ENCODE measurements at places on chromosomes 16 and 17.
A peak's percentile ranks its signal among the peaks of the same experiment; 100 is the strongest.

DNA sequence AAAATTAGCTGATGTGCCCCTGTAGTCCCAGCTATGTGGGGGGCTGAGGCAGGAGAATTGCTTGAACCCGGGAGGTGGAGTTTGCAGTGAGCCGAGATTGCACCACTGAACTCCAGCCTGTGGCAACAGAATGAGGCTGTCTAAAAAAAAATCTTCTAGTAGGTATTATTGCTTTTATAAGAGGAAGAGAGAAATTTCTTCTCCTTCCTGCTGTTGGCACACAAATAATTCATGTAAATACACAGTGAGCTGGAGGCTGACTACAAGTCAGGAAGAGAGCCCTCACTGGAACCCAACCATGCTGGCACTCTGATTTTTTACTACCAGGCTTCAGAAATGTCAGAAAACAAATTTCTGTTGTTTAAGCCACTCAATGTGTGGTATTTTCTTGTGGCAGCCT lies 6.7 kb downstream of the PRDM7 start:
- no peak for DNase-seq

- peak; percentile 42 for DNase-seq
Observed at GRCh38 chr16:68737046-68737729, at the start of gene CDH1. CDH1 (plus strand) TSS chr16:68737292; CDS start chr16:68737416, 124 bp downstream.

DNA sequence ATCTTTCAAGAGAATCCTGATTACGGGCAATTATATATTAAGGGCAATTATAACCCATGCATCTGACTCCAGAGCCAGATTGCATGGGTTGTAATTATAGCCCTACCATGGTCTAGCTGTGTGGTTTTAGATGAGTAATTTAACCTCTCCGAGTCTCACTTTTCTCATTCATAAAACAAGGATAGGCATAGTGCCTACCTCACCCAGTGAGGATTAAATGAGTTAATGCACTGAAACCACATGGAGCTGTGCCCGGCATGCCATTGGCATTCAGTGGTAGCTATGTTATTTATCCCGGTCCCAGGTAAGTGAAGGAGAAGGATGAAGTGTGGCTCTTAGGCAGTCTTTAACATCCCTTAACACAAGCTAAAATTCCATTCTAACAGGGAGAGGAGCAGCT lies 6.3 kb downstream of the SNX20 start:
- no peak for DNase-seq

GRCh38 chr17:75277664-75278071 lies 6.6 kb upstream of the MIF4GD start:
- DNase-seq = no peak

- no peak for DNase-seq
Observed at GRCh38 chr17:46805771-46806170, 12.7 kb downstream of the WNT3 start.

GRCh38 chr16:30780549-30780948 lies 6.5 kb downstream of the ZNF629 start:
- DNase-seq = no peak

- no peak for DNase-seq
Observed at GRCh38 chr16:12295395-12295794, 318.9 kb downstream of the SNX29 start.

DNA sequence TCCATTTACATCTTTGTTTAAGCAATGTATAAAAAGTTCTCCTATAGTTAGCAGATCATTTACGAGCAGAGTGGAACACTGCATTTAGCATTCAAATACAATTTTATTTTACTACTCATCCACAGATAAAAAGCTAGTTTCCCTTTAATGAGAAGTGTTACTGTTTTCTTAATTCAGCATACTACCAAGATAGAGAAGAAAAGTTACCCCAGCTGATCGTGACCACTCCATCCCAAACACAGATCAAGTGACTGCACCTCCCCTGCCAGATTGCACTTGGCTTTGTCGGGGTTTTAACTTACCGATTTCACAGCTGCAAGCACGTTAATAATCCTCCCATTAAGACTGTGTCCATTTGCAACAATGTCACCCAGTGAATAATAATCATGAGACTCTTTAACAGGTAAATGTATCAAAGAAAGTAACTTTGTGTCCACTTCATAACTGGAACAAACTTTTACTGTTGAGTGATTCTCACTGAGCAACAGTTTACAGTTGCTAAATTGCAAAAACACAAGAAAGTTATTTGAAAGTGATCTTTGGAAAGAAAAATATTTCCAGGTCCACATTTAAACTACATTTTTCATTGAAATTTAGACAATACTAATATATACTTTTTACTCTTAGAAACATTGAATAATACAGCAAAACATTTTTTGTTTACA lies 14.4 kb downstream of the MEIOB start:
- DNase-seq = no peak

GRCh38 chr17:42849451-42850181 lies 1.4 kb upstream of the AOC3 start:
- no peak for DNase-seq

GRCh38 chr17:58401287-58401686 lies 16.0 kb downstream of the RNF43 start:
- DNase-seq = no peak

DNA sequence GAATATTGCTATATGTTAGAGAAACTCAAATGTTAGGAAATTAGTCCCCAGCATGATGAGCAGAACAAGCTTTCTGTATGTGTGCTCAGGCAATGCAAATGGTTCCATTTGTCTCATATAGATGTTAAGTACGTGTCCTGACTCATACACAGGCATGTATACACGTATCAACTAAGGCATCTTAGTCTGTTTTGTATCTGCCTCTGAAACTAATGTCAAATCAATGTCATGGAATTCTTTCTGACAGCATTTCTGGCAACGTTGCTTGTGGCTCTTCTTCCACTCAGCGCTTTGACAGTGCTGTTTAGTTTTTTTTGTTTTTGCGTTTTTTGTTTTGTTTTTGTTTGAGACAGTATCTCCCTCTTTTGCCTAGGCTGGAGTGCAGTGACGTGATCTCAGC lies 111.9 kb downstream of the CNTNAP4 start:
- no peak for DNase-seq

DNA sequence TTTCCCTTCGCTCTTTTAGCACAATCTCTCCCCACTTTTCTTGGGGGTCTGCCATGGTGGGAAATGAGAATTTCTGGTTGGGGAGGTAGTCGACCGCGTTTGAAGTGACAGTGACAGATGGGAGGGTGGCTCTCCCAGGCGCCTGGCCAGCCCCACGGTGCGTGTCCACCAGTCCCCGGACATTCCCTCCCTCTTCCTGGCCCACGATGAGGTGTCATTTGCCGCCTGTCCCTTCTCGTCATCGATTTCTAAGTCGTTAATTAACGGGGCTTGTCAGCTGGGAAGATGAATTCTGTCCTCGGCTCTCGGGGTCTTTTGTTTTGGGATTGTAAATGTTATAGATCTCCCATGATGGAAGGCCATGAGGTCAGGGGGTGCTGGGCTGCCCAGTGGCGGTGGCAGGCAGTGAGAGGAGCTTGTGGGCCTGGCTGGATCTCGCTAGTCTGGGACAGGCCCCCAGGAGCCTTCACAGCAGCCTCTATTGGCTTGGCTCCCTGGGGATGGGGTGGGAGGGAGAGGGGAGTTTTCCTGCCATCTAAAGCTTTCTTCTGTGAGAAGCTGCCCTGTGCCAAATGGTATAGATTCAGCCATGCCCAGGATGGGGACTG lies 164.2 kb downstream of the MRM1 start:
- no peak for DNase-seq

DNA sequence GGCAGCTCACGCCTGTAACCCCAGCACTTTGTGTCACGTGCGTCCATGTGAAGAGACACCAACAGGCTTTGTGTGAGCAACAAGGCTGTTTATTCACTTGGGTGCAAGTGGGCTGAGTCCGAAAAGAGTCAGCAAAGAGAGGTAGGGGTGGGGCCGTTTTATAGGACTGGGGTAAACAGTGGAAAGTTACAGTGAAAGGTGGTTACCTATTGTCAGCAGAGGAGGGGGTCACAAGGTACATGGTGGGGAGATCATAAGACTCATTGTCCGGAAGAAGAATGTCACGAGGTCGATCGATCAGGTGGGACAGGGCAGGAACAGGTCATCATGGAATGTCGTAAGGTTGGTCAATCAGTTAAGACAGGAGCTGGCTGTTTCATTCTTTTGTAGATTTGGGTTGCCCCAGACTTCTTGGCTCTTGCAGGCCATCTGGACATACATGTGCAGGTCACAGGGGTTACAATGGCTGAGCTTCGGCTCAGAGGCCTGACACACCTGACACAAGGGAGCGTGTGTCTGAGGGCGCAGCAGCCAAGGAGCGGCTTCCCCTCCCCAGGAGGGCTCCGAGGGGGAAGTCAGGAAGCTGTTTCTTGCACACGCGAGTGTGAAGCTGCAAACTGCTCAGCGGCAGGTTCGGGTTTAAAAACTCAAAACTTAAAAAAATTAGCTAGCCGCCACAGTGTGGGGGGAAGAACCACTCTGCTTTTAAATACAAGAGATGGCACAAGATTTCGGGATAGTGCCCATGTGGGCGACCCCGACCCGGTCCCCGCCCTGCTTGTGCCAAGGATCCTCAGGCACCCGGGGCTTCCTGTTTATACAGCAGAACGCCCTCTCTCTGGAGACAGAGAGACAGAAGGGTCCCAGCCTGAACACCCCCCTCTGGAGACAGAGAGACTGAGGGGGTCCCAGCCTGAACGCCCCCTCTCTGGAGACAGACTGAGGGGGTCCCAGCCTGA lies 12.4 kb upstream of the TEX19 start:
- DNase-seq = no peak

GRCh38 chr16:10569621-10570020 lies 10.8 kb downstream of the EMP2 start:
- no peak for DNase-seq

DNA sequence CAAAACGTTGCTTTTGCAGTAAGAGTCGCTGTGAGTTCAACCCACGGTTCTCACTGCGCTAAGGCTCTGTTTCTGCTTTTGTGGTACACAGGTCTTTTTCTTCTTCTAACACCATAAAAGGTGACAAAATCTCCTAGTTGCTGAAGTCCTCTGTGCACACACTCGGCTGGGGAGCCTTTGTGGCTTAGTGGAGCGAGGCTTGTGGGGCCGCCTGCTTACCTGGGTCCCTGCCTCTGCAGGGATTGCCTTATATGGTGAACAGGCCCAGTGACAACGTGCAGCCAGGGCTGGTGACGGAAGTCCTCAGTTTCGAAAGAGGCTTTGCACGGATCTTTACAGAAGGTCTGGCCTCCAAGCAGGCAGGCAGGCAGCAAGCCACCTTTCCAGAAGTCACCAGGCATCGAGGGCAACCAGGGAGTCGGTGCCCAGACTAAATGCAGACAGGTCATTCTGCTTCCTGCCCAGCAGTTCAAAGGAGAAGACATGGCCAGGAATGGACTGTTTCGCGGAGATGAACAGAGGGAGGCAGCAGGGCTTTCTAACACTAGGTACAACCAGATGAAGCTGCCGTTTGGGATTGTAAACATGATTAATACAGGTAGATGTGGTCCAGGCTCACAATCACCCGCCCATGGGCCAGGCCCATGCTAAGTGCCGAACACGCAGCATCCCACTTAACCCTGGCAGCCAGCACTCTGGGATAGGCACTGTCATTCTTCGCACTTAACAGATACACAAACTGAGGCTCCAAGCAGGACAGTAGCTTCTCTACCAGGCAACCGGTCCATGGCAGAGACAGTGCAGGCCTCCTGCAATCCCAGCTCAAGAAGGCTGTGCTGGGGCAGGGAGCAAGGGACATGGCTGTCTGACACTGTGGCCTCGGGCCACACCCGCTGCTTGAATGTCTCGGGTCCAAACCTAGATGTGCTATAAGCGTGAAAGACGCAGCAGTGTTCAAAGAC lies 10.7 kb upstream of the MEAK7 start:
- no peak for DNase-seq

DNA sequence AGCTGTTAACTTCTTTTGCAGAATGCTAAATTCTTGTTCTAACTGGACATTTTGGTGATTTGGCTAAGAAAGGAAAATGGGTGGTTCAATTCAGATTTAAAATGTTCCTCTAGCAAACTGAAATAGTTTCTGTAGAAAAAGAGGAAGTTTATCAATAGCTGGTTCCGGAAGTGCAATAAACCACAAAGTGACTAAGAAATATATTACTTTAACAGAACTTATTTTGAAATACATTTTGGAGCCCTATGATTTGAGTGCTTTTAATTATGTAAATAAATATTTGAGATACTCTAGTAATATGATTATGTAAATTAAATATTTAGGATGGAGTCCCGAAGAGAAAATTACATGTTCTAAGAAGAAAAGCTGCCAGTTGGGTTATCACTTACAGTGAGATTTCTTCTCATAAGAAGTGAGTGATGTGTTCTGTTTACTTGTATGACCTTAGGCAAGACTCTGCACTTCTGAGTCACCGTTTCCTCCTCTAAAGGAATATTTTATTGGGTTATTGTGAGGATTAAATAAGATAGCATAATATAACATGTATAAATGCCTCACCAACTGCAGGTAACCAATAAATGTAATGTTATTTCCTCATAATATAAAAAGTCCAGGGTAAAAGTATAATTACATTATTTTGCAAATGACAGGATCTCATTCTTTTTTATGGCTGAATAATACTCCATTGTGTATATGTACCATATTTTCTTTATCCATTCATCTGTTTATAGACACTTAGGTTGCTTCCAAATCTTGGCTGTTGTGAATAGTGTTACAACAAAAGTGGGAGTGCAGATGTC lies at the start of gene EVI2B:
TSS of gene EVI2B (minus strand) at position 73 of the 800 bp plus-strand sequence. CDS start 8,445 bp downstream, outside the sequence.
- no peak for DNase-seq

DNA sequence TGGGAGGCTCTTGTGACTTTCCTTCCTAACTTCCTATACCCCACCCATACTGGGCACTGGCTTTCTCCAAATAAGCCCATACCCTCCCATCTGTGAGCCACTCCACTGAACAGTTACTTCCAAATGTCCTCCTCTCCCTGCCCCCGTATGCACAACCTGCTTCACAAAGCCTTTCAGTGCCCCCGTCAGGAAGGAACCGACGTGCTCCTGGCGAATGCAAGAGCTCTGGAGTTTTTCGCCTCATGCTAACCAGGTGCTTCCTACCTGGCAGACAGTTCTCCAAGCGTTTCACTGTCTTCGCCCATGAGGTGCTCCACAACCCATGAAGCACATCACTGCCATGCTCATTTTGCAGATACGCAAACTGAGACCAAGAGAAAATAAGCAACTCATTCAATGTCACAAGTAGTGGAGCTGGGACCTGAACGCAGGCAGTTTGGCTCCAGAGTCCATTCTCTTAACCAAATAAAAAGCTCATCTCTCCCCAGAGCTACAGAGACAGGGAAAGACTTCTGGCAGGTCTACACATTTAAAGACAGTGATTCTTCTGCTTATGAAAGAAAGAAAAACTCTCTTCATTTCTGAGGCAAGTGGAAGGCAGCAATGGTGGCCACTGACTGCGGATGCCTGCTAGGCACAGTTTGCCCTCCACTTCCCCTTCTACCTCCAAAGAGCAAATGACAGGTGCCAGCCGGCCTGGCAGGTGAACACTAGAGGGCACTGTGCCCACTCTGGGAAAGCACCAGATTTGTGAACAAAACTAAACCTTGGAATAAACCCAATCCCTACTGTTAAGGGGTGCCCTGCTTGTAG lies 23.8 kb downstream of the SPHK1 start:
- peak; percentile 67 for DNase-seq

DNA sequence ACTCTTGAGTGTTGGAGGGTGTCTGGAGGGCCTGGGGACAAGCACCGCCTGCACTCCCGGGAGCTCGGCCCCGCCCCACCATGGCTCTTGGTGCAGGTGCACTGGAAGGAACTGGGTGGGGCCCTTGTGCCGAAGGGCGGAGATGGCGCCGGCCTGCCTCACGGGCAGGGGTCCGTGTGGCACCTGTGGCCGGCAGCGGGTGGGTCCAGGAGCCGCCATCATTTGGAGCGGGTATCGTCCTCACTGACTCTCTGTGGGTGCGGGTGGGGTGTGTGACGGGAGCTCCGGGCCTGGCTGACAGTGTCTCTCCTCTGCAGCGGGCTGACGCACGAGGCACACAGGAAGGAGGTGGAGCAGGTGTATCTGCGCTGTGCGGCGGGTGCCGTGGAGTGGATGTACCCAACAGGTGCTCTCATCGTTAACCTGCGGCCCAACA lies 5.2 kb downstream of the METRNL start:
- DNase-seq = no peak

- no peak for DNase-seq
Observed at GRCh38 chr17:40471846-40472732, 28.8 kb downstream of the IGFBP4 start.
